HAP-1 (cell line): ENCODE measurements at places on chromosomes 1 and 21.

DNA sequence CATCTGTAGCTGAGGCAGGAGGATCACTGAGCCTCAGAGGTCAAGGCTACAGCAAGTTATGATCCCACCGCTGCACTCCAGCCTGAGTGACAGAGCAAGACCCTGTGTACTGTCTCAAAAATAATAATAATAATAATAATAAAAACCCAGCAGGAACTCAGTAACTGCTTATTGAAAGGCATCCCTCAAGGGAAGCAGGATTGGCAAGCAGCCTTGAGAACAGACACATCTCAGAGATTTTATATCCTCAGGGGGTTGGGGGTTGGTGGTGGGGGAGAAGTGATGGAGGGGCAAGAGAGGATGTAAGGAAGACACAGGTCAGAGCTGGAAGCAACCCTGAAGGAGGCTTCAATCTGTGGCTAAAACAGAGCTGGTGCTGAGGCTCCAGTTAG, 29.6 kb downstream of the GNB1 start:
- no peak for DNase-seq

GRCh38 chr1:66175581-66175980, 358.4 kb upstream of the SGIP1 start:
- no peak for DNase-seq

DNA sequence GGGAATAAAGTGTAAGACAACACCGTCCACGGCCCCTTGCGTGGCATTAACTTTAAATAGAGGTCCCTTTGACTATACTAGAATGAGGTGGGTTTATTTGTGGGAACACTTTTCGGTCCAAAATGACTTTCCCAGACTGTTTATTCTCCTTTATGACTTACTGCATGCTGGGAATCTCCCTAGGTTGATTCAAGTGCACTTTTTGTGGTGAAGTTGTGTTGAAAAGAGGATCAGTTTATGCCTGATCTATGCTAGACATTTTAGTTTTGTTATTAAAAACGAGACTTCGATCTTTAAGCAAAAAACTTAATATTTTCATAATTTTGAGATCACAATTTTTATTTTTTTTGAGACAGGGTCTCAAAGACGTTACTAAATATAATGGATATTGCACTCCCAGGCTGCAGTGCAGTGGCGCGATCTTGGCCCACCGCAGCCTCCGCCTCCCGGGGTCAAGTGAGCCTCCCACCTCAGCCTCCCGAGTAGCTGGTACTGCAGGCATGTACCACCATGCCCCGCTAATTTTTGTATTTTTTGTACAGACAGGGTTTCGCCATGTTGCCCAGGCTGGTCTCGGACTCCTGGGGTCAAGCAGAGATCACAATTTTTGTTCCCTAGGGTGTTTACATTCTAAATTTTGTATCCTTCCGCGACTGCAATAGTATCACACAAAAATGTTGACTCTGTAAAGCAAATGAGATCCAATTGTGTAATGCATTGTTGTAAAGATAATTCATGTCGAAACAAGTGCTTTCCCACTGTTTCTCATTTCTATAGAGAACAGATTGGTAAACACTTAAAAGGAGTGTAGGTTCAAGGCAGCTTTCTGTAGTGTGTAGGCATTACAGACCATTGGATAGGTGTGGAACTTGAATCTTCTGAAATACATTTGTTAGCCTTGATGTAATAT, 1.6 kb downstream of the CDC42 start:
- DNase-seq, result no peak

DNA sequence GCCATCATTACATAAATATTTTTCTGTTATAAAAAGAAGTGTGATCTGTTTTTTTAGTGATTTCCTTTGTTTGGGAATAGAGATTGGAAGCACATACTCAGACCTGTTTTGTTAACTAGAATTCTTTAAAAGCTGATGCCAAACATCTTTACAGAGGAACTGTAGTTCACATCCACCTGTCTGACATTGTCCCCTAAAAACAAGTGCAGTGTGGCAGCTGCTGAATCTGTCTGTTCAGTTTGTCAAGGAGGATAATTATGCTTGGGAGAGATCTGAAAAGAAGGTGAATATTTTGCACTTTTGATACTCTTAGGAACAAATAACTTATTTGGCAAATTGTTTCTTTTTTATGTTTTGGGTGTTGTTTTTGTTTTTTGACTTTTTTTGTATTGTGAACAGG, 13.6 kb downstream of the AGMAT start:
- no peak for DNase-seq

DNA sequence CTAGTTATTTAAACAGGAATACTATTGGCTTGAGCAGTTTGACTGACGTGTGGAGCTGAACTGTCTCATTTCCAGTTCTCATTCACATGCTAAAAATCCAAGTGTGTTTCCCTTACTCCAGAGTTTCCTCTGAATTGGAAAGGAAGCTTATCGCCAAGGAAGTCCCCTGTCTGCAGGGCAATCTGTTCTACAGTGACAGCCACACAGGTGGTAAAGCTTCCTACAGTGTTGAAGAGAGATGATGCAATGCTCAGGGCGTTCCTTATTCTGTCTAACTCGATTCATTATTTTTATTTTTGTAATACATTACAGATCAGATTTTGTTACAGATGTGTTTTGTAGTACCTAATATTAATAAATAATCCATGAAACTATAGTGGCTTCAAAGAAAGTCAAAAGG, 41.3 kb downstream of the ADAMTS5 start:
- DNase-seq, result no peak

DNA sequence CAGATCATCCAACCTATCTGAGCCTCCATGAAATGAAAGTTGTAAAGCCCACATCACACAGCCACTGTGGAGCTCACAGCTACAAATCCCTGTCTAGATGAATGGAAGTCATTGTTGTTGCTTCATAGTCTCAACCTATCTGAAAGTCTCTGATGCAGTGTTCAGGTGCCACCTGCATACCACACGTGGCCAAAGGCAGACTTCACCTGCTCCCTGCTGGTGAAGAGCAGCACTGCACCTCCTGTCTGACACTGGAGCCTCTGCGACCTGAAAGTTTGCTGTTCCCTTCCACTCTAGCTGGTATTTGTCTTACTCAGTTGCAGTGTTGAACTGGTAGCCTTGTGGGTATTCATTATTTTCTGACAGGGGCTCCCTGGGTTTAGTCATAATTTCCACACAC, 18.4 kb downstream of the LORICRIN start:
- DNase-seq, result no peak

GRCh38 chr1:10677491-10678391, 118.7 kb downstream of the CASZ1 start:
- DNase-seq, result no peak

DNA sequence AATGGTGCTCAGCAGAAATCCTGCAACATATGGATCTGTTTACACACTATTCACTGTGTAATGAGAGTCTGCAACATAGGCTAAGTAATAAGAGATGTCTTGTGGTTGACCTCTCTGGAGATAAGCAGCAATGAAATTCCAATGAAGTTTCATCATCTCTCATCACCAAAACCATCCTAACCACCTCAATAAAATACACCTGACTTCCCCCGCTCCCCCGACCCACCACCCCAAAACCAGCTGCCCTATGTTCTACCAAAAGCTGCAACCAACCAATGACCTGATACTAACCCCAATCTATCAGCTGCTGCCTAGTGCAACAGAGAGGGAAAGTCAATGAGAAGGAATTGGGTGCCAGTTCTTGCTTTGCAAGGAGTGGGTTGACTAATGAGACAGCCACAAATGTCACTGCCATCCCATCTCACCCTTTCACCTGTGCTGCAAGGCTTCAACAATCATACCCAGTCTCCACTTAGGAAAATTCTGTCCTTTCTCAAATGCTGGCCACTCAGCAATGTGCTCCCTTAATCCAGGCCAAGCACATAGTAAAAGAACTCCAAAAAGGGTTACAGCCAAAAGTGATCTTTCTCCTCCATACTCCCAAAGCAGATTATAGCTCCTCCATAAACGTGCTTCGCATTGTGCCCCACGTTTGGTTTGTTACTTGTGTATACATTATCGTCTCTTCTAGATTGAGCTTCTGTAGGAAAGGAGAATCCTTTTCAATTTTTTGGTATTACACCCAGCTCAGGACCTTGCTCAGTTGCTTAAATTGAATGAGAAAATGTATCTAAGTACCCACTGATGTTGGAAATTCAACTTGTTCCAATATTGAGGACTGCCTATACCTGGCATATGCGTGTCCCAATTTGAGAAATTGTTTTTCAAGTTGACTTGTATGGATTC, 29.0 kb downstream of the MRPL39 start:
- no peak for DNase-seq

DNA sequence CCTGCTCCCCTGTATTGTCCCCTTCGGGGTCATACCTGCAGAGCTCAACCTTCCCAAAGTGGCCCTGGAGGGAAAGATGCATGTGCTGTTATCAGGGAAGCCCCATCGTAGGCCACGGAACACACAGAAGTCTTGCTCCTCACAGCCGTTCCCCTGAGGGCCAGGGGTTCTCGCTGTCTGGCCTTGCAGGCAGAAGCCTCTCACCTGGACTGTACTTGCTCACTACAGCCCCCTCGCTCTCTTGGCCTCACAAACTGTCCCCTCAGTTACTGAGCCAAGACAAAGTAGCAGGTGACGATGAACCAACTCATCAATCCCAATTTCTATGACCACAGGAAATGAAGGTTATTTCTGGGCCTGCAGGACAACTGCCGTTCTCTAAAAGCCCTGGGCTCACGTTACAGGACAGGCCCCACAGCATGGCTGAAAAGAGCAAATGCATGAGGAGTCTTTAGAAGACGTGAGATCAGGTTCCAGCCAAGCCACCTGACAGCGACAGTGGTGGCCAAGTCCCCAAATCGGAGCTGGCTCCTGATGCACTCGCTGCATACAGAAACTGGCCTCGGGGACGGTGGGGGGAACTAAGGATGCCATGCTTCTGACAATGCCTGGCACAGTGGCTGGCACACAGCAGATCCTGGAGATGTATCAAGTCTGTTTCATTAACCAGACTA, 95.0 kb downstream of the RAVER2 start:
- no peak for DNase-seq

DNA sequence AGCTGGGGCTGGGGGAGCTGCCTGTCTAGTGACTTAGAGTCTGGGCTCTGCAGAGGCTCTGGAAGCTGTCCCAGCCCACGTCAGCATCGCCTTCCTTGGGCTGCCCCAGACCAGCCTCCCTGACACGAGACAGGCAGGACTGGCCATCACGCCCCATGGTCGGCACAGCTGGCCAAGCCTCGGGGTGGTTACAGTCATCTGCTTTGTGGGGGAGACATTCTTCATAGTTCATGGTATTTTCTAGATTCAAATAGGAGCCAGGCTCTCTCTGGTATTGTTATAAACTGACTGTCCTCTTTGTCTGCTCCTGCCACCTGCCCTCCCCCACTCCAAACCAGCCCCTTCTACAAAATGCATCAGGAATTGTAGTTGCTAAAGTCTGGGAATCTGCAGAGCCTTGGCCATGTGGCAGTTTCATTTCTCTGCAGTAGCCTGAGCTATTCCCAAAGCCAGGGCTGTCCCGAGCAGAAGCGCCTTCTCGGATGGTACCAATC, 29.4 kb downstream of the OLFML2B start:
- no peak for DNase-seq

DNA sequence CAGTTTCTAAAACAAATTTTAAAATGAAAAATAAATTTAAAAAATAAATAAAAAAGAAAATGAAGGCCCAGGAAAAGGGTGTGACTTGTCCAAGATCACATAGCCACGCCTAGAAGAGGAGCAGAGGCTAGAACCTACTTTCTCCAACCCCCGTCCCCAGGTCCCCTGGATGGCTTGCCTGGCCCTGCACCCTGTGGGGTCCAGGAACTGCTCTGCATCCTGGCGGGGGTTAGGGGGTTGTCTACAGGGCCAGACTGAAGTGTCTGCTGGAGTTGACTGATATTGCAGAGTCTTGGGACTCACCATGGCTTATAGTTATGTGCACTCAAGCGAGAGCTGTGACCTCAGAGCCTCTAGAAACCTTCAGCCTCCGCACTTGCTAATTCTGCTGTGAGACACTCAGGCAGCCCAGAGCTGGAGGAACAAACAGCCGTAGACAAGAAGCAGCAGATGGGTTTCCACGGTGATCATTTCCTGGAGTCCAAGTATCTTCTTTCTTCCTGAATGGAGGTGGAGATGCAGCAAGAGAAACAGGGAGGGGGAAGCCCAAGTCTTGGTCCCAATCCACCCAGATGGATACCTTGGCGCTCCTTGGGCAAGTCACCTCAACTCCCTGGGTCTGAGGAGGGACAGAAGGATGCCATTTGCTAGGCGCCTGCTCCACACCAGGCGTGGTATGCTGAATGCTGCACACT, 5.2 kb upstream of the EXTL1 start:
- DNase-seq, result no peak

DNA sequence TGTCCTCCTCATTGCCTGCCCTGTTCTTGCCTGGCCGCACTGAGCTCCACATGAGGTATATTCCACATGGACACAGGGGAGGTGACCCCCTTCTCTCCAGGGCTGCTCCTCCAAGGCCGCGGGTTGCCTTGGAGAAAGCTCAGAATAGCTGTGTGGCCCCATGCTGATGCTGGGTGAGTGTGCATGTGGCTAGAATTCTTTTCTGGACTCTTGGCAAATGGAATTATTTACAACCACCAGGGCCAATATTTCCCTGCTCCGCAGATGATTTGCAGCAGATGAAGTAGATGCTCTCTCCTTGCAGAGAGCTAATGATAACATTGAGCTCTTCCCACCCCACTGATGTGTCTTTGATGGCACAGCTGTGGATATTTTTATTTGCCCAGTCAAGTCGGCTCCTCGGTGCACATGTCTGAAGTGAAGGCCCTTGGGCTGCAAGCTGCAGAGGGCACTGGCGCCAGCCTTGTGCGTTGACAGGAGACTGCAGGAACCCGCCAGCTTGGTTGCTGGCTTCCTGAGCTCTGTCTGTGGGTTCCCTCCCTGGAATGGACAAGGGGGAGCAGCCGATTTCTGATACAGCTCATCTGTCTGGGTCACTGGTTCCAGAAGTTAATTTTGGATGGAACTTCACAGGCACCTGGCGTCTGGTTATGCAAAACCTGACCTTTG, 404.7 kb upstream of the VAMP3 start:
- DNase-seq, result no peak

GRCh38 chr1:185050823-185051451, 5.6 kb downstream of the RNF2 start:
- DNase-seq, result no peak

DNA sequence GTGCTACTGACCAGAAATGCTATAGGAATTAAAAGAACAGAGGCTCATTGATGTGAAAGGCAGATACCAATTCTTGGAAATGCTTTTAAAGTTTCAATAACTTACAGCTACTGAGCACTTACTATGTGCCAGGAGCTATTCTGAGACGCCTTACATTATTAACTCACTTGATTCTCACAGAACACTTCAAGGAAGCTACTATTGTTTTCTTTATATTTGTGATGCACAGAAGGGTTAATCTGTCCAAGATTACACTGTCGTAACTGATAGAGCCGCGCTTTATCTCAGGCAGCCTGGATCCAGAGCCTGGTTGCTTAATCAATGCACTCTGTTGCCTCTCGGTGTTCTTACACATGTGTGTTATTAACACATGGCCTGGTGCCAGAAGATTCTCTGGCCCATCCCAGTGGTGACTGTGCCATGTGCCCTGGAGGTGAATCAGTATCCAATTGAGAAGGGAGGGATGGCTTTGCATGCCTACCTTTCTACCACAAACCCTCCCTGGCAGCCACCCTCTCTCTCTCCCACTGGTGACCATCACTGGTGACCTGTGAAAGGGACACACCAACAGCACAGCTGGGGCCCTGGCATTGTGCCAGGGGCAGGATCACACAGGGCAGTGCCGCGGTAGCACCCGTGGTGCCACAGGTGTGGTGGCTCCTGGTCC, 8.8 kb downstream of the FMO1 start:
- DNase-seq, result no peak
